Dermis lymphatic vessel endothelial cell (primary cell): ENCODE measurements at places on chromosomes 11 and 22. TPM values are rescaled to one million over a fixed set of nuclear protein-coding genes. Genes with fewer than 3 reads are reported as not detected.

CDC42EP1 gene
- total RNA-seq, result 6.9 and 8.2 TPM in 2 replicates

GSC2 gene
- total RNA-seq, result not detected in 2 replicates

RAB39A gene
- under 0.01 TPM in 1 of 2 replicates, not detected in the other for total RNA-seq

EHBP1L1 gene
- 3.1 and 3.4 TPM in 2 replicates for total RNA-seq

CHRDL2 gene
- 0.77 and 1.7 TPM in 2 replicates for total RNA-seq

PANX2 gene
- 0.22 and 0.26 TPM in 2 replicates for total RNA-seq

ARVCF gene
- total RNA-seq, result 46.2 and 46.5 TPM in 2 replicates

CEP57 gene
- total RNA-seq, result 30.9 and 41.9 TPM in 2 replicates

ADSL gene
- 107 and 168 TPM in 2 replicates for total RNA-seq

RIC3 gene
- total RNA-seq, result not detected in 2 replicates

TSPAN32 gene
- total RNA-seq, result not detected in 2 replicates

F2 gene
- total RNA-seq, result not detected in 2 replicates

MOB2 gene
- total RNA-seq, result 46.8 and 48.5 TPM in 2 replicates

ANKK1 gene
- total RNA-seq, result not detected in 2 replicates

PYGM gene
- 0.11 and 0.26 TPM in 2 replicates for total RNA-seq

RFPL3 gene
- total RNA-seq, result not detected in 2 replicates

SLC22A6 gene
- not detected in 2 replicates for total RNA-seq

BANF1 gene
- 17.5 and 20.4 TPM in 2 replicates for total RNA-seq

KCNJ11 gene
- total RNA-seq, result 0.65 and 1.1 TPM in 2 replicates

RBMXL2 gene
- total RNA-seq, result not detected in 2 replicates

KRTAP5-1 gene
- total RNA-seq, result not detected in 2 replicates

FJX1 gene
- 25.7 and 26.1 TPM in 2 replicates for total RNA-seq

DDX10 gene
- 59.8 and 64.6 TPM in 2 replicates for total RNA-seq
